ENCODE measurements at places on chromosomes 5 and 9. TPM values are rescaled to one million over a fixed set of nuclear protein-coding genes. Genes with fewer than 3 reads are reported as not detected.

DNA sequence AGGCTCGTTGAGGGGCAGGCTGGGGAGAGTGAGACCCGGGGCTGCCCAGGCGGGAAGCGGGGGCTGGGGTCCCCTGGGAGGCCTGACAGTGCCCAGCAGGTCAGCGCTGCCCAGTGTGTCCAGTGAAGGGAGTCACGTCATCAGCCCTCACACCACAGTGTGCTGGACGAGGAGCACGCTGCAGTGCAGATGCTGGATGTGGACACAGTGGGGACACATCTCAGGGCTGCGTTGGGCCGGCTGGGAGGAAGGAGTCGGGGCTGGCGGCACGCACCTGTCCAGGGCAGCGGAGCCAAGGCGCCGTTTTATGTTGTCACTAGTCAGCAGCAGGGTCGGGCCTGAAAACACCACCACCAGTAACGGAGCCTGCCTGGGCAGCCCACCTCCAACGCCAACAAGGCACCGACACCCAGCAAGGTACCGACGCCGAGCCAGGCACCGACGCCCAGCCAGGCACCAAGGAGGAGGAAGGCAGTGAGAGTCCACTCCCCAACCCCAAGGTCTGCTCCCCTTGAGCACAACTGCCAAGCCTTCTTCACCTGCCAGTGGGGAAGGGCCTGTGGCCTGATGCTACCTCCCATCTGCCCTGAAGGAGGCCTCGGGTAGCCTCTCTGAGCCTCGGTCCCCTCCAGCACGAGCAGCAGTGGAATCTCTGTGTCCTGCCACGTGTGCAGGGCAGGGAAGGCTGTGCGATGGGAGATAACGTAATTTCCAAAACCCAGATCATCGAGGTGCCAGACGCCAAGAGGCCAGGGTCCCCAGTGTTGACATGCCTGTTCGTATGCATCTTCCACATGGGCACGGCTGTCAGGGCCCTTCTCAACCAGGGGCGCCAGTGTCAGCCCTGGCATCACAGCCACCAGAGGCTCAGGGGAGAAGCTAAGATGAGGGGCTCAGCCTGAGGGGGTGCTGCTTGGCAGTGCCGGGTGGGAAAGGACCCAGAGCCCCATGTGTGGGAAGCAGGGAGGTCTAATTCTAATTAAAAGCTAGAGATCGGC is 21.9 kb upstream of the NSMF start:
- no peak for DNase-seq
- no peaks in the 10 kb centered on the region for H3K27me3 ChIP-seq
- peaks cover 8% of the 10 kb centered on the region for H3K4me1 ChIP-seq
- H3K27ac ChIP-seq = no peak overlapping the region

The EIF4E1B gene
- total RNA-seq = not detected

The C7 gene
- total RNA-seq = 96.5 TPM

DNA sequence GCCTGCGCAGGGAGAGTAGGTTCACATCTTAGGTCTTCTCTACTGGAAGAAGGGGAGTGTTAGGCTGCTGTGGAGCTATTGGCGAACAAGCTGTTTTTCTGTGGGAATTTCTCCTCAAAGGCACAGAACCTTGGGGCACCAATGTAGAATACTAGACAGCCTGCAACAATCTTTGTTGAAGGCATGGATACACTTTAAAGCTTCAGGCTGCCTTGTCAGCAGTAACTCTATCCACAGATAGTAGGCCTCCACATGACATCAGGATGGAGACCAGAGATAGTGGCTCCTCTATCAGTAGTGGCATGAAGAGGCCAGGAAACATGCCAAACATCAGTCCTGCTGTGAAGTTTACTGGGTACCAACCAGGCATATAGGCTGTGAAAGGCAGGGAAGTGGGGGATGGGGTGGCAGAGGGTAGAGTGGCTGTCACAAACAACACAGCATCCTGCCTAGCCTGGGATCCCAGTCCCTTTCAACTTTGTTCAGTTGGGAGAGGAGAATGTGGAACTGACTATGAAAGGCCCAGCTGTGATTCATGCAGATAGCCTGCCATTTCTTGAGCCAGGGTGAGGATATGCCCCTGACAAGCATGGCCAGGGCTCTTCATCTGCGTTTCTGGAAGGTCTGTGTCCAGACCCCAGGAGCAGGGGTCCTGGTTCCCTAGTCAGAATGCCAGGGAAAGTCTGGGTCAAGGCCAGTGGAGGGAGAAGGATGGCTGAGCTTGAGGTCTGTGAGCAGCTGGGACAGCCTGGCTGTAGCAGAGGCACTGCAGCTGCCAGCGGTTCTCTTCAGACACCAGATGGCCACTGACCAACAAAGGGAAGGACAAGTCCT is 1.0 kb upstream of the HK3 start:
- no peak overlapping the region for H3K4me3 ChIP-seq
- no peaks in the 10 kb centered on the region for H3K27me3 ChIP-seq
- H3K4me1 ChIP-seq = peaks cover 3% of the 10 kb centered on the region
- DNase-seq = no peak

DNA sequence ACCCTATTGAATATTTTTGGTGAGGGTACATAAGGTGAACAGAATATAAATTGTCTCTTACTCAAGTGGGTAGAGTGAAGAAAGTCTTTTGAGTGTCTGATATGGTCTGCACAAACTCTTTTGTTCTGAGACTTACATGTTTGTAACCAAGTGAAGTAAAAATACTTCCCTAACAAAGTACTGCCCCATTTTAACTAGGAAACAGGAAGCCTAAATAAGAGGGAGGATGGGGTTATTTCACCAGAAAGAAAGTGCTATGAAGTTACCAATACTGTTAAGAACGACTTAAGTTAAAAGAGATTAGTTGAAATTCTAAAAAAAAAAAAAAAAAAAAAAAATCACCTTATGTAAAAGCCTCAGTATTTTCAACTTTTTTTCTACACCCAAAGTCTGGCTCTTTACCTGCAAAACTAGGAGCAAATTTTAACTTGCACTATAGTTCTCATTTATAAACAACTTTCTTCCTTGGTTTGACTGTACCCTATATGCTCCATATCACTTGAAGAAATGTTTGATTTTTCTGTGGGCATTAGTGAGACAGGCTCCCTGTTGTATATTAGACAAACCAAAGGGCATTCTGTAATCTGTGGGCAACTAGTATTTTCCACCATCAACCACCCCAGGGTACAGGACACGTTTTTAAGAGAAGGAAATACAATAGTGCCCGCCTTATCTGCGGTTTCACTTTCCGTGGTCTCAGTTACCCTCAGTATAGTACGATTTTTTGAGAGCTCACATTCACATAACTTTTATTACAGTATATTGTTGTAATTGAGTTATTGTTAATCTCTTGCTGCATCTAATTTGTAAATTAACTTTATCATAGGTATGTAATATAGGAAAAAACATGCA is 127.7 kb downstream of the NR3C1 start:
- H3K27me3 ChIP-seq = no peaks in the 10 kb centered on the region
- no peak for DNase-seq

The CCL28 gene
- 7.5 TPM for total RNA-seq

- H3K36me3 ChIP-seq = no peaks in the 10 kb centered on the region
- H3K4me3 ChIP-seq = no peak overlapping the region
- no peaks in the 10 kb centered on the region for H3K27me3 ChIP-seq
- DNase-seq = no peak
Observed at GRCh38 chr5:176736301-176736930, 73.9 kb upstream of the UNC5A start.

DNA sequence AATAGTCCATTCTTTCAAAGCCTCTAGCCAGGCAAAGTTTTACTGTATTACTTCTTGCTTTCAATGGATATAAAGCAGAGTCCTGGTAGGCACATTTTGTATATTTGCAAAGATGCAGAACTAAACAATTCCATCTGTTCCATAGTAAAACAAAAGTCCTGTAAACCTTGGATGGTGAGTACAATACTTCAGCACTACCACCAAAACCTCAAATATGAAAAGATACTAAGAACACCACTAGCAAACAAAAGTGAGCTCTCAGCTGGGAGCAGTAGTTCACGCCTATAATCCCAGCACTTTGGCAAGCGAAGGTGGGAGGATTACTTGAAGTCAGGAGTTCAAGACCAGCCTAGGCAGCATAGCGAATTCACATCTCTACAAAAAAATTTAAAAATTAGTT is 195.0 kb downstream of the MSX2 start:
- no peak for DNase-seq
- H3K27ac ChIP-seq = no peak overlapping the region
- H3K4me1 ChIP-seq = peaks cover 3% of the 10 kb centered on the region
- no peaks in the 10 kb centered on the region for H3K36me3 ChIP-seq
- H3K27me3 ChIP-seq = no peaks in the 10 kb centered on the region

The ANKRD18B gene
- not detected for total RNA-seq

DNA sequence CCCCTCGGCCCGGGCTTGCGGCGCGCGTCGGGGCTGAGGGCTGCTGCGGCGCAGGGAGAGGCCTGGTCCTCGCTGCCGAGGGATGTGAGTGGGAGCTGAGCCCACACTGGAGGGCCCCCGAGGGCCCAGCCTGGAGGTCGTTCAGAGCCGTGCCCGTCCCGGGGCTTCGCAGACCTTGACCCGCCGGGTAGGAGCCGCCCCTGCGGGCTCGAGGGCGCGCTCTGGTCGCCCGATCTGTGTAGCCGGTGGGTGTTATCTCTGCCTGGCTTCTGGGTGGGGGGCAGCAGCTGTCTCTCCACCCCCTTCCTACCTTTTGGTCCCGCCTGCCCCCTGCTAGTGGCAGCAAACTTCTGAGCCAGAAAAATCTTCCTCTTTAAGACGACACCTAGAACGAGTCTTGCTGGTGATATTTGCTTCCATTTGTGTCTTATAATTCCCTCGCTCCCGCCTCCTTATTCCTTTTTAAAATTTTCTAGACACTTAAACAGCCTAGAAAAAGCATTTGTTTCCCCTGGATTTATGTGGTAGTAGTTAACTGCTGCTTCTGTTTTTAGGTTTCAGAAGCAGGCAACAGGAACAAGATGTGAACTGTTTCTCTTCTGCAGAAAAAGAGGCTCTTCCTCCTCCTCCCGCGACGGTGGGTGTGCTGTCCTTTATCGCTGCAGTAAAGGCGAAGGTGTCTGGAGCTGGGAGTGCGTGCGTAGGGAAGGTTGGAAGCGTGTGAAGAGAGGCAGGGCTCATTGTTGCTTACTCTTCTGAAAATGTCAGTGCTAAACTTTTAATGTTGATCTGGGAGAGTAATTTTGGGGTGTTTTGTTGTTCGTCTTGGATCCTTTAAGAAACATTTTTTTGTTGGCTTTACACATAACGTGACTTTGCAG is 554 bp downstream of the JAK2 start:
- no peaks in the 10 kb centered on the region for H3K27me3 ChIP-seq
- peak overlapping the region; percentile 97 for H3K27ac ChIP-seq
- H3K4me1 ChIP-seq = no peaks in the 10 kb centered on the region
- no peaks in the 10 kb centered on the region for H3K36me3 ChIP-seq

DNA sequence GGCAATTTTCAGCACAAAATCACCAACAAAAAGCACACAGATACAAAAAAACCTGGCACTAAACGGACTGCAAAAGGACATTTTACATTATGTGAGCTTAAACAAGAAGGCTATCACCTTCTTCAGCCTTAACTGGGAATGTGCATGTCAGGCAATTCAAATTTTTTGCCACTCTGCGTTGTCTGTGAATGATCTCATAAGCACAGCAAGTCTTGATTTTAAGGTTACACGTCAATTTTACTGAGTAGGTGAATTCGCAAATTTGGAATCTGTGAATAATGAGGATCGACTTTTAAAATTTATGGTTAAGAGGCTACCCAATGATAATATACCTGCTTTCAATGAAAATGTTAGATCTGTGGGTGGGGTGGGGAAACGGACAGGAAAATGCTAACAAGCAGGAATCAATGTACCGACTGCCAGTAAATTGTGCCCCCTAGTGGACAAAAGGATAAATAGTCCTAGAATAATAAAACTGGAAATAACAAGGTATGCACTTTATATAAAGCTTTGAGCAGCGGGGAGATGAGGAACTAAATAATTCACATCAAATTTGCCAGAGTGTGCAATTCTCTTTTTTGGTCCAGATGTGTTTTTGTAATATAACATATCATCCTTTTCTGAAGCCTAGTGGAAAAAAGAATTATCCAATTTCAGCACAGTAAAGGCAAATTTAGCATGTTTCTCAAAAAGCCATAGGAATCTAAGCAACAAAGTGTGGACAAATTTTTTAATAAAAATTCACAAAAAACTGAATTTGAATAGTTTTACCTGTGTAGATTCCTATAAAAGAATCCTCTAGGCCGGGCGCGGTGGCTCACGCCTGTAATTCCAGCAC is 20.5 kb downstream of the EQTN start:
- H3K36me3 ChIP-seq = no peaks in the 10 kb centered on the region
- DNase-seq = peak; percentile 21
- H3K27ac ChIP-seq = no peak overlapping the region
- H3K4me1 ChIP-seq = no peaks in the 10 kb centered on the region
- no peaks in the 10 kb centered on the region for H3K27me3 ChIP-seq
- no peak overlapping the region for H3K4me3 ChIP-seq

GRCh38 chr5:91219803-91220371 is 163.2 kb downstream of the ARRDC3 start:
- no peak overlapping the region for H3K4me3 ChIP-seq
- H3K27me3 ChIP-seq = no peaks in the 10 kb centered on the region
- peaks cover 8% of the 10 kb centered on the region for H3K4me1 ChIP-seq
- no peaks in the 10 kb centered on the region for H3K36me3 ChIP-seq

DNA sequence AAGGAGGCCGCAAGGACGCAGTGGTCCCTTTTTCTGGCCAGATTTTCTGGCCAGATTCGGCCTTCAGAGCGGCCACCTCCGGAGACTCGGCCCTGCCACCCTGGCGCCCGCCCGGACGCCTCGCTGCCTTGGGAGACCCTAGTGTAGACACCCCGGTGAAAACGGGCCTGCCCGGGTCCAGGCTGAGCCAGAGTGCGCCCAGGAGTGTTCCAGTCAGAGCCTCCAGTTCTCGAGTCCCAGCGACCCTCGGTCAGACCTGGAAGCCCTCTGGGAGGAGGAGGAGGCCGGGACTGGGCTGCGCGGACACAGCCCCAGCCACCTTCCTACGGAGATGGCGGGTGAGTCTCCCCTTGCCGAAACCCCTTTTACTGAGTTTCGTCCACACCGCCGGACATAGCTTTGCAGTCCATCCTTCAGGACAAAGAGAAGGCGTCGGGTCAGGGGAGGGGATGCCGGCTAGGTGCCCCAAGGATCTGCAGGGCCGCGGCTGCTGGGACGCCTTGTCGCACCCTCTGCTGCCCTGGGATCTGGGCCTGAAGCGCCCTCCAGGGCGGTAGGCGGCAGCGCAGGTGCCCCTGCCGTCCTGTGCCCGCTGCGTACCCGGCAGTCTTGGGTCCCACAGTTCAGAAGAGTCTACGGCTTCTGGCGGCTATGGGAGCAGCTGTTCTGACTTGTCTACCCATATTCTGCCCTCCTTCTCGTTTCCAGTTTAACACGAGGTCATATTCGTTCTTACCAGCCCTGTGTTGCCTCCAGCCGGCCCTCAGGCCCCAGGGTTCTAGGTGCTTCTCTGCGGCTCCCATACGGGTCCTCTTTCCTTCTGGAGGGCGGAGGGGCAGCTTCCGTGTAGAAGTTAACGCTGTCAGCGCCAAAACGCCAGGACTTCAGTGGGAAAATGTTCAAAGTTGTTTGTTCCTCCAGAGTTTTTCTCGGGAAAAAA is 1771.7 kb upstream of the CDH9 start:
- H3K4me3 ChIP-seq = no peak overlapping the region
- DNase-seq = no peak
- no peaks in the 10 kb centered on the region for H3K27me3 ChIP-seq
- H3K4me1 ChIP-seq = no peaks in the 10 kb centered on the region
- no peaks in the 10 kb centered on the region for H3K36me3 ChIP-seq
- H3K27ac ChIP-seq = no peak overlapping the region
